ENCODE measurements at places on chromosomes 6 and 20.

DNA sequence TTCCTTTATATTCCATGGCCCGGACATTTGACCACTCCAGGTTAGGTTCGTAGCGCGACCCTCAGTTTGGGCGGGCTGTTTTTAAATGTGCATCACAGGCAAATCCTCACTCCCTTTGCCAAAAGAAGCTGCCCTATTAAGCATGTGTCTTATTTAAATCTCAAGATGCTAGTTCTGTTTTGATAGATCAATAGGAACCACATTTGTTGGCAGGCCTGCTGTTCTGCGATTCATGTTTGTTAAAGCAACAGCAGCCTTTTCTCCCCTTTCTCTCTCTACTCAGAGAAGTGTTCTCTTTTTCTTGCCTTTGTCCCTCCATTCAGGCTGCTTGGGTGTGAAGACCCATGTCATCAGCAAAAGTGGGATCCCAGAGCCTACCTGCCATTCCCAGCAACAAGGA, 212.0 kb upstream of the SSTR4 start:
- DNase-seq: no peak

DNA sequence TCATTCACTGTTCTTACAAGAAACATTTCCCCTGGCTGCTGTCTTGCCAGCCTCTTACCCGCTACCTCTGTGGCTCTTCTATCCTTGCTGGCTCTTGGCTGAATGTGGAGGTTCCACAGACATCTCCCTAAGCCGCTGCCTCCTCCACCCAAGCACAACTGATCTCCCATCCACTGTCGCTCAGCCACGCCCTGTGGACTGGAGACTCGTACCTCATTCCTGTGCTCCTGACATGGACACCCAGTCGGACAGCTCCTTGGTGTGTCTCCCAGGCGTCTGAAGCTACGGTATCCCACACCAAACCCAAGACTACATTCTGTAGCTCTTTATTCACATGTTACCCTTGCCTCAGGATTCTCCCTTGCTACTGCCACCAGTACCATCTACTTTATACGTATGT, 19.3 kb downstream of the RAE1 start:
- no peak for DNase-seq

GRCh38 chr20:44104798-44105517, 82.0 kb downstream of the JPH2 start:
- DNase-seq: no peak

- no peak for DNase-seq
Observed at GRCh38 chr6:2378891-2379652, 133.7 kb upstream of the GMDS start.

GRCh38 chr6:167722634-167723309, 103.9 kb upstream of the AFDN start:
- no peak for DNase-seq

DNA sequence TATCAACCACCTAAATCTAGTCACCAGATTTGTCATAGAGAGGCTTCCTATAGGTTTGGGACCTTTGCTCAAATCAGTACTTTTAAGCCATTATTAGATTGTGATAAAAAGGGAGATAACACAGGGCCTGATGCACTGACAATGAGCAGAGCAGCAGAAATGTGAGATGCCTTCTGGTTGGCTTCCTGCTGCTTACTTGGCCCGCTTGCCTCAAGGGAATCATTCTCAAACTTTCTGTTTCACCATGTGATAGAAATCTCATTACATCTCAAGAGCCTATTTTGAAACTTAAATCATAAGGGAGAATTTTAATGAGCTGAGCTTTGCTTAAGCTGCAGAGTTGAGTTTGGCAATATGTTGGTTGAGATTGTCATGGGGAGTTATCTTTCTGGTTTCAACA, 606.0 kb downstream of the DHX35 start:
- no peak for DNase-seq

- no peak for DNase-seq
Observed at GRCh38 chr6:22024973-22025467, 271.8 kb downstream of the PRL start.

DNA sequence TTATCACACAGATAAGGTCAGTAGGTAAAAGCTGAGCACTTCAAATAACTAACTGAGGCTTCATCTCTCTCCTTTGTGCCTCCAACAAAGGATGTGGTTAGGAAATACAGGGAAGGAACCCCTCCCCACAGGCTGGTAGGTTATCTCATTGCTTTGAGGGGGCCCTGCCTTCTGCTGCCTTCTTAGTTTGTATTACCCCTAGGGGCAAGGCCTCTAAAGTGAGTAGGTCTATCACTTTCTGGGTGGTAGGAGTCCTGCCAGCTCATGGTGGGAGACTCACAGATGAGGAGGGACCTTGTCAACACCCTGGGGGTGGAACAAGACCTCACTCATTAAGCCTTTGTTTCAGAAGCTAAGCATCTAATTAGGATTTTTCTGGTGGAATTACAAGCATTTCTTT, 34.6 kb downstream of the EDN1 start:
- DNase-seq: no peak

Data from T-helper 2 cell treated with Interferon-gamma antibody and Interleukin-4, amounts not matched to agents 5 μg/mL and 100 μg/mL, for 36 hours (primary cell).